CD4-positive, alpha-beta T cell treated with Interleukin-1 beta for 1 hour (primary cell): ENCODE measurements at places on chromosomes 5 and 9.

DNA sequence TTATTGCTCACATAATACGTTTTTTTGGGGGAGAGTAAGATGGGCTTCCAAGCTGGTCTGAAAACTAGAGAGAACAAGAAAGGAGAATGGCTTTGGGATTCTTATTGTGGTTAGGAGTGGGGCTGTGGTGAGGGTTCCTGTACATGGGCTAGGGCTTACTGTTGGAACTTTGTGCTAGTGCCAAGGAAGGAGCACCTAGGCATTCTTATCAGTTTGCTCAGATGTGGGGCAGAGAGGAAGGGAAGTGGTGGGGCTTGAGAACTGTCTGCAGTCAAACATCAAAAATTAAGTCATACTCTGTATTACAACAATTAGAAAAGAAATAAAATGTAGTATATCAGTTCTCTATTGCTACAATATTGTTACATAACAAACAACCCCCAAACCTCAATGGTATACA, 4.0 kb upstream of the THBS4 start:
- no peak for DNase-seq

DNA sequence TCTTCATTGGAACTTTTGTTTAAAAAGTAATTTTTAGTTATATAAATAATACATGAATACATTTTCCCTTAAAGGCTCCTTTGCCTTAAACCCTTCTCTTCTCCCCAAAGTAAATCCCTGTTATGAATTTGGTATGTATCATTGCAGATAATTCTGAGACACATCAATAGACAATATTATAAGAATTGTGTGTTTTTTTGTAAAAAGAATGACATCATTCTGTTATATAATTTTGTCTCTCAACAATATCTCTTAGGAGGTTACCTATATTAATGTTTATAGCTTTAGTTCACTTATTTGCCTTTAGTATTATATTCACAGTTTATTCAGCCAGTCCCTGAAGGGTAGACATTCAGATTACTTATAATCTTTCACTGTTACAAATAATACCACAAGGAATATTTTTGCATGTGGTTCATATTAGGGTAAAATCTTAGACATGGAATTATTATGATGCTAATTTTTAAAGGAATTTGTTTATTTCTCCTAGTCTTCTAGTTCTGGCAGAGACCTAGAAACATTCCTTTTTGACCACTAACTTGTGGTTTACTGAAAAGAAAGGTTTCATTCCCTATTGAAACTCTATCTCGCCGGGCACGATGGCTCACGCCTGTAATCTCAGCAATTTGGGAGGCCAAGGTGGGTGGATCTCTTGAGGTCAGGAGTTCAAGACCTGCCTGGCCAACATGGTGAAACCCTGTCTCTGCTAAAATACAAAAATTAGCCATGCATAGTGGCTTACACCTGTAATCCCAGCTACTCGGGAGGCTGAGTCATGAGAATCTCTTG, 105.6 kb downstream of the KCTD16 start:
- no peak for DNase-seq

GRCh38 chr9:95507464-95508241, 9.1 kb downstream of the PTCH1 start:
- DNase-seq: peak; percentile 50

DNA sequence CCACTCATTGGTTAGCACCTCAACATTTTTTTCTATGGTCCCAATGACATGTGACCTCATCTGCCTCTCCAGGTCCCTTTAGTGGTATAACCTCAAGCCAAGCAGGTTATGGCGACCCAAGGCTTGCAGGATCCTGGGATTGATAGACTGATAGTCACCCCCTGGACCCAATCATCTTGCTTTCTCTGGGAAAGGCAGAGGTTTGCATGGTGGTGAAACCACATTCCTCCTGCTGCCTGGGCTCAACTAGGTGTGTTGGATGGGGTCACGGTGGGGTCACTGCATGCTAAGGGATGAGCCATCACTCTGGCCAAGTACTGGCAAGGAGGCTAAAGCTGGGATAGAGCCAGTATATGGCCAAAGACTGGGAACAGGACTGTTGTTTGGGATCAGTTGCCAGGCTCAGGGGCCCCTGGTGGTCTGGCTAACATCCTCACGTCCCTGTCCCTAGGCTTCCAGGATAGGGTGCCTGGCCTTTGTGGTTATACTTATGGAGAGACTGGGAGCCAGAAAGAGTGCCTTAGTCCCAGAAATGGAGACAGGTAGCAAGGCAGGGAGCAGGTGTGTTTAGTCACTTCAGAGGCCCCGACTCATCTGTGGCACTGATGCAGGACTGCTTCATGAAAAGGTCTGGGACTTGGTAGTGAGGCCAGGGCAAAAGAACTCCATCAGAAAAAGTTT, 4.6 kb upstream of the SMIM32 start:
- DNase-seq: no peak

GRCh38 chr9:100211476-100211875, 112.4 kb downstream of the INVS start:
- DNase-seq: no peak

DNA sequence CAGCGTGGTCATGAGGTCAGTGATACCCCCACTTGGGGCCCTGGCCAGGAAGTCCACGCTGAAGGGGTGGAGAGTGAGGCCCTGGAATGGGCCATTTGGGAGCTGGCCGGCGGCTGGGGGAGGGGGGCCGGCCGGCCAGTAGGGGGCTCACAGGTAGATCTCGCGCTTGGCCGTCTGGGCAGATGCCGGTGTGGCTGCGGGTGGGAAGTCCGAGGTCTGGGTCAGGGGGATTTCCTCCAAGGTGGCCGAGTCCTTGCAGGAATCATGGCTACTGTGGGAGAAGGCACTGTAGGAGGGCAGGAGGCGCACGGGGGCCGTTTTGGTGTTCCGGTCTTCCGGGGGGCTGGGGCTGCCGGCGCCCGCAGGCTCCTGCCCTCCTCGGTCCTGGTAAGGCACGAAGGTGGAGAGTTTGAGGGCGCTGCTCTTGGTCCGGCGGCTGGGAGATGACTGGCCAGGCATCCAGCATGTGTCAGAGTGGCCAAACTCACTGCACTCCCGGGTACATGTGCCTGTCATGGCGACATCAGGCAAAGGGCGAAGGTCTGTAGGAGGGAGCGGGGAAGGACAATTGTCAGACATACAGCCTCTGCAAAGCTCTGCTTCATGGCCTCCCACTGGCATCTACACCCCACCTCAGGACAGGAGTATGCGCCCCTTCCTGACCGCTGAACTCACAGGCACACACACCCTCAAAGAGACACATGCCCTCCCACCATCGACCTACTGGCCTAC, 24.1 kb downstream of the PCDH1 start:
- DNase-seq: no peak

DNA sequence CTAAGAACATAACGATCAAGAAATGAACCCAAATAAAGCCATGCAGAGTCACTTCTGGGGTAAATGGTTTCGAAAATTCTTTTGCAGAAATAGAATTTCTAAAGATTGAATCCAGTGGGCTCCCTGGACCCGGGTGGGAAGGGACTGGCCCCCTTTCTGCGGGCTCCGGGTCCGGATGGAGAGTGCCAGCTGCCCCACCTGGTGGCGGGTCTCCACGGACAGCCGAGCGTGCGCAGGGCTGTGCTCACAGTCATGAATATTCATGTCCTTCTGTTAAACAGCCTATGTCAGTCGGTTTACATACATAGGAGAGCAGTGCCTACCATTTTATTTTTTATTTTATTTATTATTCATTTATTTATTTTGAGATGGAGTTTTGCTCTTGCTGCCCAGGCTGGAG, 4.7 kb upstream of the PPP1R26 start:
- DNase-seq: no peak

DNA sequence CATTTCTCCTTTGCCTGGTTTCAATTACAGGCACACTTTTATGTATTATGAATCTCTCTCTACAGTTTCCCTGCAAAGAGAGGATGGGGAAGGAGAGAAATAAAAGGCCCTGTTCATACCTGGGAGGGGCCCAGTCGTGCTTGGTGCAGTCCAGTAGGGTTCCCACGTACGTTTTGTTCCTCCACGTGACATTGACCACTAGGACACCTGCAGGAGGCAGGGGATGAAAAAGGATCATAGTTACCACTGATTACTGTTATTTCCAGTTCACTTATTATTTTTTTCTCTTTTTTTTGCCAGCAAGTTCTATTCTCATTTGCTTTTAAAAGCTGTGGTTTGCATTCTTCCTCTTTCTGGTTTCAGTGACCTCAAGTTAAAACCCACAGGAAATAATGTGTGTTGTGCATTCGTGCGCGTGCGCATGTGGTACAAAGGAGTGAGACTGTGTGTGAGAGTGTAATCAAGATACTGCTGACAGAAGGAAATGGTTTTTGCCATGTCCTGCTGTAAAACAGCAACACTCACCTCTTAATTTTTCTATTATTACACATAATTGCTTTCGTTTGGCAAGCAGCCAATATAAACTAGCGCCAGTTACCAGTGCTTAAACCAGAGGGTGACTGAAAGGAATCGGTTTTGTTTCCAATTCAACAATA, 96.8 kb downstream of the ZNF608 start:
- peak; percentile 90 for DNase-seq

- DNase-seq: no peak
Observed at GRCh38 chr9:95409650-95410426, 92.3 kb upstream of the FANCC start.

DNA sequence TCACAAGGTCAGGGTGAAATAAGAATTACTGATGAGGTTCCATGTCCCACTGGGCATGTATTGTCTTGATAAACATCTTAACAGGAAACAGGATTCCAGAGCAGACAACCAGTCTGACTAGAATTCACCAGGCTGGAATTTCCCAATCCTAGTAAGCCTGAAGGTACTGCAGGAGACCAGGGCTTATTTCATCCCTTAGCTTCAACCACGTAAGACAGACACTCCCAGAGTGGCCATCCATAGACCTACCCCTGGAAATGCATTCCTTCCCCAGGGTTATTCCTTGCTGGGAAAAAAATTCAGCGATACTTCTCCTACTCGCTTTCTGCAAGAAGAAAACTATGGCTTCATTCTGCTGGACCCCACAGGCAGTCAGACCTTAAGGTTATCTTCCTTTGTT, 785.4 kb downstream of the NR2F1-AS1 start:
- DNase-seq: no peak

GRCh38 chr5:139410993-139411828, 7.3 kb upstream of the SPATA24 start:
- no peak for DNase-seq

DNA sequence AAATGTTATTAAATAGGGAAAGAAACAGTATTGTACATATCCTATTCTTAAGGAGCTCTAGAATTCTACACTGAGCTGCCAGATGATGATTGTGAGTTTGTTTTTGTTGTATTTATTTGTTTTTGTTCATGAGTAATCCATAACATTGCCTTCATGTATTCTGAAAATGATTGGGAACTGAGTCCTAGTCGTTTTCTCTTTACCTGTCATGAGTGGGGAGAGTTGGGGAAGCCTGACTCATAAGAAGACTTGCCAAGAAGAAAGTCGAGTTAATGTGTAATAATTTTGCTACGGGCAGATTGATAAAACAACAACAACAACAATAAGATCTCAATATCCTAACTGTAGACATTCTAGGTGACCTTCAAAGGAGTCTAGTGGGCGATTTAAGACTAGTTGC, 103.8 kb downstream of the ANKRD55 start:
- DNase-seq: no peak

GRCh38 chr9:127503379-127503921, 52.1 kb downstream of the LRSAM1 start:
- no peak for DNase-seq

DNA sequence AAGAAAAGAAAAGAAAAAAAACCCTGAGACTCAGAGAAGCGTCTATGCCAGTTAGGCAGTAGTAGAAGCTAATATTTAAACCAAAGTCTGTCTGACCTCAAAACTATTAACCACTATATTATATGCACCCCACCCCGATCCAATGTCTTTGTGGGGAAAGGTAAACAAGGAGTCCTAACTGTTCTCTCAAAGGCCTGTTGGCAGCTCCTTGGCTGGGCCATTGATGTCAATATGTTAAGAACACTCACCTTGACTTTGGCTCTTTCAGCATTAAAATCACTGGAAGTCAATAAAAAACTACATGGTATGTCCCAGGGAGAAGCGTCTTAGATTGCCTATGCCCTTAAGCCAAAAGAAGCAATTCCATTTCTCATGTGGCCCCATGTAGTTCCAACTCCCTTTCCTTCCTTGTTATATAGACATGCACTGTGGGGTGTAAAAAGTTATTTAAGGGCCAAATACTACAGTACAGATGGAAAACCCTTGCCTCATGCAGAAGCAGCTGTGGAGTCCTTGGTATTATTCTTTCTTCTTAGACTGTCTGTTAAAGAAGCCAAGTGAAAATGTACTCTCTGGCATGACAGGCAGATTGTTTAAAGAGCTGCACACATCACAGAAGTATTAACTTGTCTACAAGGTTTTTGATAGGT, 308.6 kb upstream of the RPS23 start:
- no peak for DNase-seq

GRCh38 chr9:68844631-68845612, 139.9 kb downstream of the PIP5K1B start:
- peak; percentile 13 for DNase-seq

DNA sequence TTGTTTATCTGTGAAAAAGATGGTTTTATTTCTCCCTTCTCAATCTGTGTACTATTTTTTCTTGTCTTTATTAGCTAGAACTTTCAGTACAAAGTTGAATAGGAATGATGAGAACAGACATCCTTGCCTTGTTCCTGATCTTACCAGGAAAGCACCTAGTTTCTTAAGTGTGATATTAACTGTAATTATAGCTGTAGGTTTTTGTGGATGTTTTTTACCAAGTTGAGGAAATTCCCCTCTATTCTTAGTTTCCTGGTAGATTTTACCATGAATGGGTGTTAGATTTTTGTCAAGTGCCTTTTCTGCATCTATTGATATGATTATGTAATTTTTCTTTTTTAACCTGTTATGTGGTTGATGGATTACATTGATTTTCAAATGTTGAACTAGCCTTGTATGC, 68.7 kb downstream of the KCNN2 start:
- DNase-seq: no peak
